ENCODE measurements at places on chromosomes 6 and 20. TPM values are rescaled to one million over a fixed set of nuclear protein-coding genes. Genes with fewer than 3 reads are reported as not detected.

- H3K27ac ChIP-seq = no peak overlapping the region
- H3K36me3 ChIP-seq = no peaks in the 10 kb centered on the region
- DNase-seq = no peak
- no peak overlapping the region for H3K4me3 ChIP-seq
- peaks cover 25% of the 10 kb centered on the region for H3K4me1 ChIP-seq
Measured at GRCh38 chr6:33279971-33280511, 3.1 kb downstream of the B3GALT4 start.

DNA sequence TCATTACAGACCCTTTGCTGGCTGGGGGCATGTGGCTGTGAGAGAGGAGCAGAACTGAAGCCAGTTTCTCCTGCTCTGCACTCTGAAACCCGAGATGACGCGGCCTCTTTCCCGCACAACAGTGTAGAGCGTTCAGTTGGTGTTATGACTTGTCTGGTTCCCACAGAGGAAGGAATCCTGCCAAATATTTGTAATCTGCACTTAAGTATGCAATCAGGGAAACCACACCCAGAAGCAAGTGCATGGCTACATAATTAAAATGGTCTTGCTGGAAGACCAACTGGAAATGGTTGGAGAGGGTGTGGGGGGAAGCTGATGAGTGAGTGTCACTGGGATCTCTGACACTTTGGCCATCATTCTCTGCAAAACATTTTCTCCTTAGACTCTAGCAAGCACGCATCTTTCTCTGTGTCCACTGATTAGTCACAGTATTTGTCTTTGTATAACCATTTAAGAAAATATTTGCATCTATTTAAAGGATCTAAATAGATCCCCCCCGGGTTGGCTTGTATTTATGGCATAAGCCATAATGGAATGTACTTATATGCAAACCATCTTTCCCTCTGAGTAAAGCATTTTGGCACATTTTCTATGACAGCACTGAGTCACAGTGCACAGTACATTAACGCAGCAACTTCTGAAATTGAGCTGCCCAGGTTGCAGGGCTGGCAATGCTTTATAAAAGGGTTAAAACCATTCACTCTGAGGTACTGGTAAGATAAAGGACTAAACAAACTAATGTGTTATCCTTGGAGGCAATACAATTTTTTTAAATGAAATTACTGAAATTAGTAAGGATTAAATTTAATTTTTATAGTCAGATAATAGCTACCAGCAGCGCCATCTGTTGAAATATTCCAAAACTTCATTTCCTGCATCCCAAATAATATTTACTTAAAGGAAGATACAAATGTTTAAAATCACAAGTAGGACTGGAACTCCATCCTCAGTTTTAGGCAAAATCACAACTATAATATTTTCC, 76.7 kb downstream of the FOXC1 start:
- H3K4me1 ChIP-seq = peaks cover 14% of the 10 kb centered on the region
- H3K27me3 ChIP-seq = no peaks in the 10 kb centered on the region
- peak overlapping the region; percentile 50 for H3K27ac ChIP-seq
- no peaks in the 10 kb centered on the region for H3K36me3 ChIP-seq
- no peak overlapping the region for H3K4me3 ChIP-seq
- DNase-seq = no peak

AK9 gene
- 9.1 TPM for total RNA-seq

DNA sequence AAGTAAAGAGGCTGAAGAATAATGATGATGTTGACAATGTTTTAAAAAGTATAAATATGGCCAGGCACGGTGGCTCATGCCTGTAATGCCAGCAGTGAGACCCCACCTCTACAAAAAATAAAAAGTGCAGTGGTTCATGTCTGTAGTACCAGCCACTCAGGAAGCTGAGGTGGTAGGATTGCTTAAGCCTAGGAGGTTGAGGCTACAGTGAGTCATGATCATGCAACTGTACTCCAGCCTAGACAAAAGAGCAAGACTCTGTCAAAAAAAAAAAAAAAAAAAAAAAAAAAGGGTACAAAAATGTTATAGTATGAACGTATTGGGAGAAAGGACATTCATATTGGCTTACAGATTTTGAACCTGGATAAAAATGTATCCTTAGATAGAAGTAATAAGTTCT, 543.1 kb upstream of the IRAK1BP1 start:
- H3K27ac ChIP-seq = no peak overlapping the region
- no peak overlapping the region for H3K4me3 ChIP-seq
- DNase-seq = no peak
- no peaks in the 10 kb centered on the region for H3K27me3 ChIP-seq

DNA sequence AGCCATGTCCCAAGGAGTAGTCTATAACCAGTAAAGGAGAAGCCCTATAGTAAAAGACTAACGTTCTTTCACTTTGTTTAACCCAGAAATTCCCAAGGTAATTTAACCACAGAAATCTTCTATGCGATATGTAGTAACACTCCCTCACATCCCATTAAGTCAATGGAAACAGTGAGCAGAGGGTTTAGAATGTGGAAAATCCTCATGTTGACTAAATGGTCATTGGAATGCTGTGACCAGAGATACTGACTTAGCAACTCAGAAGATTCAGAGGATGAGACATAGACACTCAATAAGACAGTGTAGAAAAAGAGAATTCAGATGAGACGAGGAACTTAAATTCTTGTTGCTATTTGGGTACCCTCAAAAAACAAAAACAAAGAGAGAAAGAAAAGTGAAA, 562.2 kb upstream of the NOX3 start:
- no peaks in the 10 kb centered on the region for H3K36me3 ChIP-seq
- no peak for DNase-seq
- peaks cover 7% of the 10 kb centered on the region for H3K4me1 ChIP-seq
- no peak overlapping the region for H3K27ac ChIP-seq

DNA sequence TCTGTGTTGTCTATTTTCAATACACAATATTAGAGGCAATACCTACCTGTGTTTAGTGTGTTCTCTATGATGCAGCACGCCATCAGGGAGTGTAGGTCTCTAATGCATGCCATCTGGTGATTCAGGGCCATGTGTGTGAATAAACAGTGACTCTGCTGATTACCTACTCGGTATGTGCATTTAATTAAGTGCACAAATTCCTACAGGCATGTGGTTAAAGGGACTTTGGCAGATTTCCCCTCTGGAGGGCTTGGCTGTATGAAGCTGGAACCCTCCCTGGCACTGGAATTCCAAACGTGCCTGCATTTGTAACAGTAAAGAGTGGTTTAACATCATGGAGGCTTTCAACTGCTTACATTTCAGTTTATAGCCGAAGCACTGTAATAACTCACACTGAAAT, 401.5 kb upstream of the SASH1 start:
- no peaks in the 10 kb centered on the region for H3K27me3 ChIP-seq
- DNase-seq = no peak
- no peaks in the 10 kb centered on the region for H3K36me3 ChIP-seq
- no peaks in the 10 kb centered on the region for H3K4me1 ChIP-seq
- no peak overlapping the region for H3K27ac ChIP-seq

DNA sequence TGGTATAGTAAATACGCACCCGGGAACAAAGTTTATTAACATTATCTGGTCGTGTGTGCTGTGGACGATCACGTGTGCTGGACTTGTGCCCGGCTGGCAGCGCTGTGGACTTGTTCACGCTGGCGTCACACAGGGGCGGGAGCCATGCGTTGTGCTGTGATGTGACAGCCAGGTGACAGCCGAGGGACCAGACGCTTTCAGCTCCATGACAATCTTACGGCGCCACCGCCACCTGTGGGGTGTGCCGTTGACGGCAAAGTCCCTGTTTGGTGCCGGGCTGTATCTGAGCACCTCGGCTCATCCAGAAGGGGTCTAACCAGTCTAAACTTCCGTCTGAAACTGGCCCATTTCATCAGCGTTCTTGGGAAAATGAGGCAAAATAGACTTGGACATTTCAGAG, 25.2 kb downstream of the DLL1 start:
- no peaks in the 10 kb centered on the region for H3K27me3 ChIP-seq
- H3K27ac ChIP-seq = peak overlapping the region; percentile 73
- DNase-seq = peak; percentile 59
- peak overlapping the region; percentile 14 for H3K4me3 ChIP-seq
- peaks cover 14% of the 10 kb centered on the region for H3K4me1 ChIP-seq
- no peaks in the 10 kb centered on the region for H3K36me3 ChIP-seq

DNA sequence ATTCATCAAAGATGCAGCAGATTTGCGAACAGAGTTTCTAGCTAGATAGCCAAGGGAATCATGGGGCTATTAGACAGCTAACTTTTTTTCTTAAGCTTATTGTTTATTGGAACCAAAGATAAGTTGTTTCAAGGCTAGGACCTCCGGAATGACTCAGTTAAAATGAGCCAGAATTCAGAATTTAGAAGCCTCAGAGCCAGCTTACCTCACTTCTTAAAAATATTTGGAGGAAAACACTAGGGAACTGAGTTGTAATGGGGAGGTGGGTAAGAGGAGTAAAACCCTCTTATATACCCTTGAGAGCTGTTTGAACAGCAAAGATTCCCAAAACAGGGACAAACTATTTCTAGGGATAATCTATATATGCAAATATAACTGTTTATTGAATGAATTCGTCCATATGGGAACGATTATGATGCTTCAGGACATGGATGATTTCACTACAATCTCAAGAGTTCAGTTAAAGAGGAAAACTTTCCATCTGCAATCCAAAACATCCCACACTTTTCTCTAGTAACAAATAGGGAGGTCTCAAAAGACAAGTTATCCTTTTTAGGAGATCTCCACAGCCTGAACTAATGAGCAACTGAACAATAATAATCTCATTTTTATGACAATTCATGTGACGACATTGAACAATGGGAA, 12.6 kb upstream of the CARMIL1 start:
- no peak overlapping the region for H3K27ac ChIP-seq
- no peaks in the 10 kb centered on the region for H3K36me3 ChIP-seq
- DNase-seq = no peak
- H3K4me3 ChIP-seq = no peak overlapping the region

- no peaks in the 10 kb centered on the region for H3K36me3 ChIP-seq
- no peak for DNase-seq
- H3K4me3 ChIP-seq = no peak overlapping the region
- peaks cover 5% of the 10 kb centered on the region for H3K4me1 ChIP-seq
- H3K27ac ChIP-seq = no peak overlapping the region
- no peaks in the 10 kb centered on the region for H3K27me3 ChIP-seq
Measured at GRCh38 chr6:157885876-157886275, 62.8 kb downstream of the SNX9 start.

RIPOR2 gene
- total RNA-seq = 3.8 TPM

DNA sequence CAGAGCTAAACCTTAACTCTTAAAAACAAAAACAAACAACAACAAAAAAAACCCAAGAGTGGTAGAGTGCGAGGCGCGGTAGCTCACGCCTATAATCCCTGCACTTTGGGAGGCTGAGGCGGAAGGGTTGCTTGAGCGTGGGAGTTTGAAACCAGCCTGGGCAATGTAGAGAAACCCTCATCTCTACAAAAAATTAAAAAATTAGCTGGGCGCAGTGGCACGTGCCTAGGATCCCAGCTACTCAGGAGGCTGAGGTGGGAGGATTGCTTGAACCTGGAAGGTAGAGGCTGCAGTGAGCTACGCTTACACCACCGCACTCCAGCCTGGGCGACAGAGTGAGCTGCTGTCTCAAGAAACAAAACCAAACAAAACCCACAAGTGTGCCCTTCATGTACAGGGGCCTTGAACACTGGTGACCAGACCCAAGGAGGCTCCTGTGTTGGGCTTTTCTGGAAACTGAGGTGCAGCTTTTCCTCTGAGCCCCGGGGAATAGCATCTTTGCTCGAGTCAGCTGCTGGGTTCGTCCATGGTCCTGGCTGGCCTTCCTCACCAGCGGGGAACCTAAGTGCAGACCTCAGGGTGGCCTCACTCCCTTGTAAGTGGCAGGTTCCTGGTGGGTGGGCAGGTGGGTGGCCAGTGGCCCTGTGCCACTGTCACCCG, 39.9 kb downstream of the PYGB start:
- H3K36me3 ChIP-seq = peaks cover 94% of the 10 kb centered on the region
- peaks cover 7% of the 10 kb centered on the region for H3K4me1 ChIP-seq
- no peak overlapping the region for H3K4me3 ChIP-seq
- no peak overlapping the region for H3K27ac ChIP-seq
- H3K27me3 ChIP-seq = no peaks in the 10 kb centered on the region

SLC17A9 gene
- 0.63 TPM for total RNA-seq

RIOK1 gene
- 9.7 TPM for total RNA-seq

GRCh38 chr20:37244572-37244957, 17.0 kb downstream of the GHRH start:
- peak overlapping the region; percentile 71 for H3K27ac ChIP-seq
- H3K4me3 ChIP-seq = no peak overlapping the region
- peaks cover 9% of the 10 kb centered on the region for H3K4me1 ChIP-seq
- peaks cover 46% of the 10 kb centered on the region for H3K36me3 ChIP-seq
- no peaks in the 10 kb centered on the region for H3K27me3 ChIP-seq

DNA sequence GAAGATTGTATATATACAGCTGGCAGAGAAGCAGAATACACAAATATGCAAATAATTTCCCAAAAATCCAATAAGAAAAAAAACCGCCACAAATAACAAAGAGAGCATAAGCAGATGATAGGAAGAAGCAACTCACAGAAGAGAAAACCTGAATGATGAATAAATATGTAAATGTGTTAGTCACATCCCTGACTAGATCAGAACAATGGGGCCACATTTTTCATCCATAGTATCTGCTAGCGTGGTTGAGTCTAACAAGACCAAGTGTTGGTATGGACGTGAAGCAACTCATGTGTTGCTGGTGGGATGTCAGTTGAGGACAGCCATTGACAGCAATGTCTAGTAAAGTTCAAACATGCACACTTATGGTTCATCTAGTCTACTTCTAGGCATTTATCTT, 3.9 kb upstream of the SLC22A3 start:
- H3K4me1 ChIP-seq = peaks cover 2% of the 10 kb centered on the region
- no peaks in the 10 kb centered on the region for H3K27me3 ChIP-seq
- DNase-seq = no peak
- no peak overlapping the region for H3K4me3 ChIP-seq

DEFB132 gene
- not detected for total RNA-seq

C20orf204 gene
- total RNA-seq = 0.26 TPM

DNA sequence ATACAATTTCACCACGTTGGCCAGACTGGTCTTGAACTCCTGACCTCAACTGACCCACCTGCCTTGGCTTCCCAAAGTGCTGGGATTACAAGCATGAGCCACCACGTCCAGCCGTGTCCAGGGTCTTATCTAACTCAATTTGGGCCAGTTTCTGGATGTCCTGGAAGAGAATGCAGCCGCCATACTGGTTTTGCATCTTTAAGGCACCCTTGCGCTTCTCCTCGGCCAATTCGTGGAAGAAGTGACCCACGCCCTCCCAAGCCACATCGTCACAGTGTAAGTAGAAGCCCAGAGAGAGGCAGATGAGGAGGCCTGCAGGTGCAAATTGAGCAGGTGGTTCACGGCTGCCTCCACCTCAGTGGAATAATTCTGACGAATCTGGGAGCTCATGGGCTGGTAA, 3.7 kb upstream of the ZNF335 start:
- no peak for DNase-seq
- no peak overlapping the region for H3K4me3 ChIP-seq
- H3K4me1 ChIP-seq = no peaks in the 10 kb centered on the region
- H3K27me3 ChIP-seq = no peaks in the 10 kb centered on the region
- no peak overlapping the region for H3K27ac ChIP-seq
- no peaks in the 10 kb centered on the region for H3K36me3 ChIP-seq

PLCB4 gene
- 26.9 TPM for total RNA-seq

- H3K27ac ChIP-seq = no peak overlapping the region
- H3K4me1 ChIP-seq = no peaks in the 10 kb centered on the region
- DNase-seq = no peak
- H3K36me3 ChIP-seq = no peaks in the 10 kb centered on the region
Measured at GRCh38 chr6:69594405-69594804, 202.4 kb downstream of the LMBRD1 start.

GRCh38 chr6:99933129-99933528, 60.9 kb downstream of the MCHR2 start:
- no peaks in the 10 kb centered on the region for H3K27me3 ChIP-seq
- H3K27ac ChIP-seq = no peak overlapping the region

GRCh38 chr20:53672484-53673129, 79.0 kb upstream of the ZNF217 start:
- H3K4me1 ChIP-seq = no peaks in the 10 kb centered on the region
- H3K36me3 ChIP-seq = no peaks in the 10 kb centered on the region
- DNase-seq = no peak
- no peak overlapping the region for H3K27ac ChIP-seq

CAGE1 gene
- not detected for total RNA-seq

GSTA1 gene
- not detected for total RNA-seq

Measured in heart left ventricle (tissue), 16 donors.